Fibroblast of skin of right quadriceps (primary cell): ENCODE measurements at places on chromosomes 3 and 15.

DNA sequence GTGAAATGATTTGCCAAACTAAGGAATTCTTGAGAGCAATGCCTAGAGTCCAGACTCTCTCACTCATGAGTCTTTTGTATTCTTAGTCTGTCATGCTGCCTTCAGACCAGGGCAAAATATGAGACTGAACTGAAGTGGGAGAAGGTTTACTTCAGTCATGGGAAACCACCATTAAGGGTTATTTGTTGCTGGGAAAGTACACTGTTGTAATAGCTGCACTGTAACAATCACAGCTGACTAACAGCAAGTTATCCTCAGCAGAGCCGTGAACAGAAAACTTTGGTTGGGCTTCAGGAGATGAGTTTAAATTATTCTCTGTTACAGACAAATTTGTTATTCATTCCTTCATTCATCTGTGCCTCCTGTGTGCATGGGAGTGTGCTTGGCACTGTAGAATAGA, 258.5 kb downstream of the ROBO2 start:
- no peak for DNase-seq

GRCh38 chr15:41978534-41978933, 6.2 kb upstream of the EHD4 start:
- DNase-seq, result no peak

- no peak for DNase-seq
Observed at GRCh38 chr3:124843506-124844177, 43.5 kb downstream of the ITGB5 start.

- DNase-seq, result no peak
Observed at GRCh38 chr3:191100516-191100915, 98.5 kb upstream of the OSTN start.

DNA sequence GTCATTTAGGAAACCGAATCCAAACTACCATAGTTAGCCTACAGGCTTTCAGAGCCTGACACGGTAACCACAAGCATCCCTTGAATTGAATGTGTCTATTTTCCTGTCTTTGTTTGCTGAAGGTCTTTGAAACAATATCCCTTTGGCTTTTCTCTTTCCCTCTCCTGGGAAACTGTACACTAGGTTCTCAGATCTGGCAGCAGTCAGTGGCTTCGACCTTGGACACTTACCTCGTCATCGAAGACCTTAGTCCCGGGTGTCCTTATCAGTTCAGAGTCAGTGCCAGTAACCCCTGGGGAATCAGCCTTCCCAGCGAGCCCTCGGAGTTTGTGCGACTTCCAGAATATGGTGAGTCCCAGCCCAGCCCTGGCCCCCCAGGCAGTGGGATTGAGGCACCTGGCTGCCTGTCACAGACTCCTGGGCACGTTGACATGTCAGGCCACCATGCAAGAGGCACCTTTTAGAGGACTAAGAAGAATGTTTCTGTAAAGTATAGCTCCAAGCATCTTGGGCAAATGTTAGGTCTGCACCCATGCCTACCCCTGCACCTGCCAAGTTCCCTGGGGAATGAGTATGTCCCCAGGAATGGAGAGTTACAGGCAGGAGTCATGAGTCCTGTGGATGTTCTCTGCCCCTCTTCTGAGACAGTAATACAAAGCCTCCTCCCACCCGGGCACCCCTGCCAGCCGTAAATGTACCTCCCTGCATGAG, 30.4 kb upstream of the UMPS start:
- DNase-seq, result no peak

- DNase-seq, result no peak
Observed at GRCh38 chr3:161489395-161489794, 7.2 kb upstream of the OTOL1 start.

DNA sequence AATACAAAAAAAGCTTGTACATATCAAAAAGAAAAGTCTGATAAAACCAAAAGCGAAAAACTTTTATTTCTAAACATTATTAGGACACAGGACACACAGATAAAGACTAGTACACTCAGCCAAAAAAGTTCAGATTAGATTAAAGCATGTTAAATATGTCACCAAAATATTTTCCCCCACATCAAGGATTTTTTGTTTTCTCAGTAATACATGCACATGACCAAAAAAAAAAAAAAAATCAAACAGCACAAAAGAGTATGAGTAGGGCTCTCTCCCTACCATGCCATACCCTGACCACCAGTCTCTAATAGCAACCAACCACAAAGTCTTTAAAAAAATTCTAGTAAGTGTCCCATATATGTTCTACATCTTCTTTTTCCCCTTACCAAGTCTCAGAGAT, 77.4 kb downstream of the LRRFIP2 start:
- no peak for DNase-seq

DNA sequence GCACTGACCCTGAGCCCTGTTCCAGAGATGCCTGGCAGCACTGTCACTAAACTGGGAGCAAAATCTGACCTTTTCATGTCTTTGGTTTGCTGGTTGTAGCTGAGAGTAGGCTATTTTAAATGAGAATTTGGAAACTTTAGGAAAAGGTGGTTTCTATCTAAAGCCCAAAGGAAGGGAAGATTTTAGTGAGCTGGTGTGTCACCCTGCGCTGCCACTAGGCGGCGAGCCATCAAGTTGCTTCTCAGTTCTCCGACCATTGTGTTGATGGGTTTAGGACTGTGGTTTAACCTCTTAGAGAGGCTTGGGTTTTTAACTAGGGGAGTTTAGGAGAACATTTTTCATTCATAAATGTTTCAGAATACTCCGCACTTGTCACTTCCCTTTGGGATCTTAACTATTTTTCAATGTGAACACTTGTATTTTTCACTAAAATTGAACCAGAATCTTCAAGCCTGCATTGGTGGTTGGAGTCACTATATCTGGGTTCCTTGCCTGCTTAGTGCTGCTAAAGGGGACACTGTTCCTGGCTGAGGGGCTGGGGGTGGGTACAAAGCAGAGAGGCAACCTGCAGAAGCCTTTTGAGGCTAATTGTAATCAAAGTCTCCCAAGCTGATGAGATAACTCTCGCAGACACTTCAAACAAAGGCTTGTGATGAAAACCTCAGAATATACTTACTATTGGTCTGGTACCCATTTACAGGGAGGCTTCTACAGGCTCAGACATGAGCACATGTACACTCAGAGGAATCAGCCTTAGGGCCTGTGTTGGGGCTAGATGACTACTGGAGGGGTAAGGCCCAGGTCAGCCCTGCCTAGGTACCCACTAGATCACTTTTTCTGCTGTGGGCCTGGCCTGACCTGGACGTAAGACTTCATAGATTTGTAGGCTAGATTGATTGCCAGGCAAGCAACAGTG, 16.8 kb downstream of the EXOSC7 start:
- DNase-seq, result peak; percentile 19

DNA sequence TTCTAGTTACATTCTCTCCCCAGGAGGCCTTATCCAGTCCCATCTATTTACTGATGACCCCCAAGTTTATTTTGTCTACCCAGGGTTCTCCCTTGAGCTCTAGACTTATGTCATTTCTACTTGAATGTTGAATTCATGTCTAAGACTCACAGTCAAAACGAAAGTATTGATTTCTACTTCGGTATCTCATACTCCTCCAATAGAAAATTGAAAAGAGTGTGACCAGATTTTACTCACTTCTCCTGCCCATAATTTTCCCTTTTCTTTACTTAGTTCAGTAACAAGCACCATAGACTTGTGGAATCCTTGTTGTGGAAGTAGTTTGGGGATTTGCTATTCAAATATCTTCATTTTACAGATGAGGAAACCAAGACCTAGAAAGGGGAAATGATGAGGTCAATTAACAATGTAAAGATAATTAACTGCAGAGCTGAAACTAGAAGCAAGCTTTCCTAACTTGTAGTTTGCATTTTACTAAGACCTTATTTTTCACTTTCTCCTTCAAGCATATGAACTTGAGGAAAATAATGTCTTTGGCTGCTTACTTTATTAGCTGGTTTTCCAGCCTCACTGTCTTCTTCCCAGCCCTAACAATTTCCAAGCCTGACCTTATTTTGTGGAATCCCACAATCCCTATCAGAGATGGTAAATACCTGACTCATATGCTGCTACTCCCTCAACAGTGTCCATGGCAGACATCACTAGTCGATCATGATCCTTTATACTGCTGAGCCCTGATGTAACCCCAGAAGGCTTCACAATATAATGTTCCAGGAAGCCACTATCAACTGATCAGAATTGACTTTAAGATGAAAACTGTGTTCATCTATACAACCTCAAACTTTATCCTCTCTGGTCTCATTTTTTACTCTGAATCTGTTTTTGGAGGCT, 123.9 kb upstream of the AGBL1 start:
- no peak for DNase-seq

DNA sequence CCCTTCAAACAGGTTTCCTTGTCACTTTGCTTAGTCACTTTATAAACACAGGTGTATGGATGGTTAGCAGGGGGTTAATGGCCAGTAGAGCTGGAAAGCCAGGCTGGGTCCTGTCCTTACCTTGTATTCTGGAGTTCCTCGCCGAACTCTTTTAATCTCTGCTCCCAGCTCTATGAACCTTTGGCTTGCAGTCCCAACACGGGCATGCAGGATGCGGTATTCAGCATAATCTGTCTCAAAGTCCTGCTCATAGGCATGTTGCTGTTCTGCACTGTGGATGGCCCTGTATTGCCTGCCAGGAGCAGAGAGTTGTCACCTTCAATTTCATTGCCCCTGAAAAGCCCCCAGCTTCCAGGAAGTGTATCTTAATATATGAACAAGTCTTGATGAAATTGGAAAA, 2.7 kb downstream of the ELL3 start:
- DNase-seq, result no peak

DNA sequence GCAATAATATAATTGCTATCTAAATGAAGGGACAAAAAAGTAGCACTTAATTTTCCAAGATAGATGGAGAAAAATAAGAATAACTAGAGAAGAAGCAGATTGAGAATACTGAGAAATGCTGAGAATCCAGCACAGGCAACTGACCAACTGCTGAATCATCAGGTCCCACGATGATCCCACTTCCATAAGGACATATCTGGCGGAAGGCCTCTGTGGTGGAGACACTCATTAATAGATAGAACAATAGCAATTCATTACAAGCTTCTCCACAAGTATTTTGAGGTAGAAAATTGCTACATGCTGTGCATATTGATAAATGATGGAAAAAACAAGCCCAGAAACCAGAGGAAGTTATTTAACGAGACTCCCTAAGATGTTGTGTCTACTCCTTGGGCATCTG, 105.9 kb downstream of the DUT start:
- DNase-seq, result peak; percentile 57
